Non-pigmented ciliary epithelial cell (primary cell): ENCODE measurements at places on chromosomes 5 and 9.

DNA sequence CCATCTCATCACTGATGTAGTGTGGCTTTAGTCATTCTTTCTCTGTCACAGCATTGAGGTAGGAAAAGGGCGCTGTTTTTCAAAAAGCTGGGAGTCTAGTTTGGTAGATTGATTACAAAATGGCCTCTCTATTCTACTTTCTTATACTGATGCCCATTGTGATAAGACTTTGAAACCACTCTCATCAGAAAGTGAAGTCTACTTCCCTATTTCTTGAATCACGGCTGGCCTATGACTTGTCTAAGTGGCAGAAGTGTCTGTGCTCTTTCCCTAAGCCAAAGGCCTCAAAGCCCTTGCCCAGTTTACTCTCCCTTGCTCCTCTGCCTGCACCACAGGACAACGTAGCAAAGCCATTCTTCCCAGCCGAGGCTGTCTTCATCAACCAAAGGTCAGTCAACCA is 83.0 kb upstream of the IL33 start:
- no peak for DNase-seq

DNA sequence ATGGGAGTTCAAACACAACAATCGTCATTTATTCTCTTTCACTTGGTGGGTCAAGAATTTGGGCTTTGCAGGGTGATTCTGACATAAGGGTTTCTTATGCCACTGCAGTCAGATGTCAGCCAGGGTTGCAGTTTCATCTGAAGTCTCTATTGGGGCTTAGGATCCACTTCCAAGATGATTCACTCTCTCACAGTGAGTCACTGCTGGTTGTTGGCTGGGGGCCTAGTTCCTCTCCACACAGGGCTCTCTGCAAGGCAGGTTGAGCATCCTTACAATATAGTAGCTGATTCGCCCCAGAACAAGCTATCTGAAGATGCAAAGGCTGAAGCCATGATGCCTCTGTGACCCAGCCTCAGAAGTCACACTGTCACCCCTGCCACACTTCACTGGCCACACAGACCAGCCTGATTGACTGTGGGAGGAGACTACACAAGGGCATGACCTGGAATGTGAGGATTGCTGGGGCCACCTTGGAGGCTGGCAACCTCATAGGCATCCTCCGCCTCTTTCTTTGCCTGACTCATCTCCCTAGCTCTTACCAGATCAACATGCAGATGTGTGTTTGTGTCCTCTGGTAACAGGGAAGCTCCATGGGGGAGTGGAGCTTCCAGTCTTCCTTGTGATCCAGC is 4.5 kb upstream of the CARD19 start:
- DNase-seq: peak; percentile 72

DNA sequence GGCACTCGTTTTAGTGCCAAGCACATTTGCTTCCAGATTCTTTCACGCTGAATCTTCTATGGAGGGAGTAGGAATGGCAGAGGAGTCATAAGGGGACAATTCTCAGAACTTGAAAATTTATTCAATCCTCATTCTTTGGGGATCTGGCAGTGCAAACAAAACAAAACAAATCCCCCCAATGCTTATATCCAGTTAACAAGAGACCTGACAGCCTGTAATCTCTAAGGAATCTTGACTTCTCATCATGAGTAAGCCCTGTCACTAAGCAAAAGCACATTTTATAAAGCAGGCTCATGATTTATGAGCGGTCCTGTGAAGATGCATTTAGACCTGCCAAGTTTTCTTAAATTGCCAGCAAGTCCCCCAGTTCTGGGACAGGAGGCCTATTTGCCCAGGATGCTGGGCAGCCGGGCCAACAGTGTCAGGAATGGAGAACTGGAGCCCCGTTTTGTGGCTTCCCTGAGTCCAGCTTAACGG is 513.9 kb downstream of the CTNND2 start:
- no peak for DNase-seq

DNA sequence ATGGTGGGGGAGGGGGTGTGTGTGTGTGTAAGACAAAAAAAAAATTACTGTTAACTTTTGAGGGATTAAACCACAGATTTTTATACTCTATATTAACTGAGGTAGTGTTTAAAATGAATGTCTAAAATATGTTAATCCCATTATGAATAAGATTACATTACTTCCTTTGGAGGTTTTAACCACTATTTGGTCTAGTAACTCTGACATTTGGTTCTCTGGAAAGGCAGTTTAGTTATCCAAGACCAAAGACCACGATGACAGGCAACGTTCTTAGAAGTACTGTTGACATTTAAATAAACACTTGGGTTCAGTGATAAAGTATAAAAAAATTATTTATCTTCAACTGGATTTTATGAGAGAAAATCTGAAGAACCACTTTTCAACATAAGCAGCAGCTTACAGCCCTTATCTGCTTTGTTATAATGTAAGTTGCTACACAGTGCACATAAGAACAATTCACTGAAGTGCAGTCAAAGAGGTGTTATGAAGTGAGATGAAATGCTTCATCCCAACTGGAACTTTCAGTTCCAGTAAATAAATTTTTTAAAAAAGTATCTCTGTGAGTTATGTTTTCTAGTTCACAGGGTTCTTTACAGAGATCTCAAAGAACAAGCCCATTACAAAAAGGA is 94.5 kb downstream of the OSMR start:
- DNase-seq: no peak

DNA sequence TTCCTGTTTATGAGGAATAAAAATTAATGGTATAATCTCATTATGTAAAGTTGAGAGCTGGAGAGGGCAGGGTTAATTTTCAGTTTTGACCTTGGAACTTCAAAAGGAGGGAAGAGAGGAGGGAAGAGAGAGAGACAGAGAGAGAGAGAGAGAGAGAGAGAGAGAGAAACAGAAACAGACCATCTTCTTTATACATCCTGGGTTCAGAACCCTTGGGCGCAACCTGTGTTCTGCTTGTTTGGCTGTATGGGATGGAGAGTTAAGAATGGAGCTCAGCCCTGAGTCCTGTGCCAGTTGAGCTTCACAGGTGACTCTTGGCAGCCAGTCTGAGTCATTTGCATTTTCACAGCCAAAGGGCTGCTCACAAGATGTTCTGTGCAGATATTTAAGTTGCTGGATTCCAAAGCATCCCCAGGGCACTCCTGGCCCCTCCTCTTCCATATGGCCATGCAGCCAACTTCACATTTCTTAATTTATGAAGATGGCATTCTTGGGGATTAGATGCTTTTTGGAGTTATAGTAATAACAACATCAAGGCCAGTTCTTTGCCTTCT is 143.5 kb downstream of the CARTPT start:
- DNase-seq: no peak

DNA sequence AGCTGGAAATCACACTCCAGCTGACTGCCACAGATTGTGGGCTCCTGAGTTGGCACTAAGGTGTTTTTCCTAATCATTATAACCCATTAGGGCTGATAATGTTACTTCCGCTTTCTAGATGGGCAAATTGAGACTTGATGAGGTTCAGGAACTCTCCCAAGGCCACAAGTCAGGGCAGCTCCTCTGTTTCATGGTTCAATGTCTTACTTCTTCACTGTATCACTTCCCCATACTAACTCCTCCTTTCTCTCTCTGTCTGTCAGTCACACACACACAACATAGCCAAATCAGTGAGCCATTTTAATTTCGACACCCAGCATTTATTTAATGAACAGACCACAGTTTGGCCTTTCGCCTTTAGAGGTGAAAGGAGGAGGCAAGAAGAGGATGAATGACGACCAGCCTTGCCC is 17.8 kb upstream of the TRAF1 start:
- DNase-seq: no peak

GRCh38 chr5:149344151-149344550 is 1.1 kb upstream of the GRPEL2 start:
- no peak for DNase-seq

DNA sequence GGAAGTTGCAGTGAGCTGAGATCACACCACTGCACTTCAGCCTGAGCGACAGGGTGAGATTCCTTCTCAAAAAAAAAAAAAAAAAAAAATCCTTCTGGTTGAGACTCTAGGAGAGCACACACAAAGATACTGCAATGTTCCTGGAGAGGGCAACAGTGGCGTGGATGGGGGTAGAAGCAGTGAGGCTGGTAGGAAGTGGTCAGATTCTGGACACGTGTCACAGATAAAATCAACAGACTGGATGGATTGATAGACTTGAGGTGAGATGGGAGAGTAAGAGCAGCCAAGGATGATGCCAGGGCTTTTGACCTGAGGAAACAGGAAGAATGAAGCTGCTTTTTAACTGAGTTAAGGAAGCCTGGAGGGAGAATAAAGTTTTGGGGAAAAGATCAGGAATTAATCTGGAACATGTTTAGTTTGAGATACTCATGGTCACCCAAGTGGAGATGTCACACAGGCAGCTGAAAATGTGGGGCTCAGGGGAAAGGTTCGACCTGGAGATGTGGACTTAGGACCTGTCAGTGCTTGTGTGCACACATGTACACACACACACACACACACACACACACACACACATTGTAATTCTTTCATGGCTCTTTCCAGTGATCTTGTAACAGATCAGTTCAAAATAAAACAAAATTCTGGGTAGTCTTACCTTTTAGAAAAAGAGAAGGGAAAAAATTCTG is 88.1 kb downstream of the FANCC start:
- no peak for DNase-seq

GRCh38 chr9:91761362-91761761 is 188.7 kb downstream of the ROR2 start:
- DNase-seq: no peak

DNA sequence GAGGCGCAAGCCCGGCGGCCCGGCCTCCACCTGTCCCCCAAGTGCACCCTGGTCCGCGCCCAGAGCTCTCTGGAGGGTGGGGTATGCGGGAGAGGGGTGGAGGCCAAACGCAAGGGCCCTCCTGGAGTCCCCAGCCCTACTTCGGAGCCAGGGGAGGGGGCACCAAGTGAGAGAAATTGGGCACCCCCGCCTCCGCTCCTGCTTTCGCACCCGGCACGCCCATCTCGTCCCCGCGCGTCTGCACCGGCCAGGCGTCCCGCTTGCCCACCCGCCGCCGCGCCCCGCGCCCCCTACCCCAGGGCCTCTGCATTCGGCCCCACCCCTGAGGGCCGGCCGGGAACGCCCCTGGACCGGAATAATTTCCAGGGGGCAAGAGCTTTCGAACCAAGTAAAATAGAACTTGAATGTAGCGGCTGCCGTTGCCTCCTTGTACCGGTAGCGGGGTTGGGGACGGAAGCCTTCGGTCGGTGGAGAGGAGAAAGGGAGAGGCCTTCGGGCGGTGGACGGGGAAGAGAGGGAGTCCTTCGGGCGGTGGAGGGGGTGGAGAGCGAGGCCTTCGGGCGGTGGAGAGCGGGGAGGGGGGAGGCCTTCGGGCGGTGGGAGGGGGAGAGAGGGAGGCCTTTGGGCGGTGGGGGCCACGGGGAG is 694 bp upstream of the PHPT1 start:
- no peak for DNase-seq

- no peak for DNase-seq
Measured at GRCh38 chr5:134129411-134130238, 15.1 kb downstream of the TCF7 start.

- peak; percentile 1 for DNase-seq
Measured at GRCh38 chr5:26192486-26192885, 845.9 kb downstream of the CDH9 start.

DNA sequence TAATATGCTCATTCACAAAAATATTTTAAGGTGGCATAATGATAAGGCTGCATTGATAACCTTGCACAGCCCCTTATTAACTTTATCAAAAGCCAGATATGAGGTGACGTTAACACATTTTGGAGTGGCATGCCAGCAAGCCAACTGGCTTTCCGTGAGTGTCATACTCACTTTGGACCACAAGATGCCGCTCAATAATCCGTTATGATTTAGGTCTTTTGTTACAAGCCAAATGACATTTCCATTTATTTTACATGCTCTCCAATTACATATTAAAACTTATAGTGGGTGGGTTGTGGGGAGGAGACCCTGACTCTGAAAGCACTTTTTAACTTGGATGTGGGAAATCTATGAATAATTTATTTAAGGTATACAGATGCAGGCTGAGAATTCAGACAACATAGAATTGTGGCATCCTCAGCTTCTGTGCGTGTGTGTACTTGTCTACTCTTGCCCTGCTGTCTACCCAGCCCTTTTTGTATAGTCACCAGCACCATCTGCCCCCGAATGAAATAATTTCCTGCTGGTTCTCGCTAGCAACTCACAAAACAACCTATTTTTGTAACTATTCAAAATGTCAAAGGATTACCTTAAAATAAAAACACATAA is 305.1 kb downstream of the PSAT1 start:
- no peak for DNase-seq

DNA sequence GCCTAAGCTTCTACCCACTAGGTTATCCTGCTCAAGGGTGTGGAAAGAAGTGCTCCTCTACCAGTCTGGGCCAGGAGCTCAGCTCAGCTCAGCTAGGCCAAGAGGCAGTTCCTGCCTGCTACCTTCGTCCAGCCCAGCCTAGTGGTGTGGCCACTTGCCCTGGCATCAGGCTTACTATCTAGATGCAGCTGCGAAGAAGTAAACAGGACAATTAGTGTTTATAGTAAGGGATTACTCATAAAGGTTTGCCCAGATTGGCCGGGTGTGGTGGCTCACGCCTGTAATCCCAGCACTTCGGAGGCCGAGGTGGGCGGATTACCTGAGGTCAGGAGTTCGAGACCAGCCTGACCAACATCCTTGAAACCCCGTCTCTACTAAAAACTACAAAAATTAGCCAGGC is 12.8 kb upstream of the SPATA24 start:
- DNase-seq: no peak
